ENCODE measurements at places on chromosomes 4 and X.

GRCh38 chrX:7143941-7144525 is 3.5 kb upstream of the STS start:
- no peak for DNase-seq

DNA sequence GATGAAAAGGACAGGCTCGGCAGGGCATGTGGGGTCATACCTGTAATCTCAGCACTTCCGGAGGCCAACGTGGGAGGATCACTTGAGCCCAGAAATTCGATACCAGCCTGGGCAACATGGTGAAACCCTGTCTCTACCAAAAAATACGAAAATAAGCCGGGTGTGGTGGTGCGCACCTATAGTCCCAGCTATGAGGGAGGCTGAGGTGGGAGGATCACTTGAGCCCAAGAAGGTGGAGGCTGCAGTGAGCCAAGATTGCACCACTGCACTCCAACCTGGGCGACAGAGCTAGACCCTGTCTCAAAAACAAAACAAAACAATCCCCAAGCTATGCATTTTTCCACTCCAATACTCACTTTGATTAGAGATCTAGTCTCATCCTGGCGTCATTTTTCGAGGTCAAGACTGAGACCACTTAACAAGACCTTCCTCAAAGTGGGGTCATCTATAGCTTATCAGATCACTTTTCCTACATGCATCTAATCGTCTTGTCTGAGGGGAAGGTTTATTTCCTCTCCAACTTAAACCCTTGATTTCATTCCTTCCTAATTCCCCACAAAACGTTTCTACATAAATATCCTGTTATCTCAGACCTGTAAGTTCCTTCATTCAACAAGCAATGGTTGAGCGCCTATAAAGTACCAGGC is 1.3 kb downstream of the NKAP start:
- no peak for DNase-seq

- DNase-seq, result no peak
Observed at GRCh38 chr4:2372488-2373030, 45.9 kb downstream of the ZFYVE28 start.

DNA sequence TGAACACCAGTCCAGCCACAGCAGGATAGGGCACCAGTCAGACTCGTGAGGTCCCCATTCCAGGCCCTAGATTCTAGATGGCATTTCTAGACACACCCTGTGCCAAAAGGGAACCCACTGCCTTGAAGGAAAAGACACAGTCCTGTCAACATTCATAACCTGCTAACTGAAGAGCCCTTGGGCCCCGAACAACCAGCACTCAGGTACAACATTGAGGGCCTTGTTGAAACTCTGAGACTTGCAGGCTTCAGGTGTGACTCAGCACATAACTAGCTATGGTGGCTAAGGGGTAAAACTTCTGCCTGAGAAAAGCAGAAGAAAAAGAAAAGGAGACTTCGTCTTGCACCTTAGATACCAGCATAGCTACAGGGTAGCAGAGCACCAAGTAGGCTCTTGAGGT is 252.9 kb upstream of the GRID2 start:
- no peak for DNase-seq

- DNase-seq, result no peak
Observed at GRCh38 chrX:12709047-12709446, 82.2 kb upstream of the PRPS2 start.

DNA sequence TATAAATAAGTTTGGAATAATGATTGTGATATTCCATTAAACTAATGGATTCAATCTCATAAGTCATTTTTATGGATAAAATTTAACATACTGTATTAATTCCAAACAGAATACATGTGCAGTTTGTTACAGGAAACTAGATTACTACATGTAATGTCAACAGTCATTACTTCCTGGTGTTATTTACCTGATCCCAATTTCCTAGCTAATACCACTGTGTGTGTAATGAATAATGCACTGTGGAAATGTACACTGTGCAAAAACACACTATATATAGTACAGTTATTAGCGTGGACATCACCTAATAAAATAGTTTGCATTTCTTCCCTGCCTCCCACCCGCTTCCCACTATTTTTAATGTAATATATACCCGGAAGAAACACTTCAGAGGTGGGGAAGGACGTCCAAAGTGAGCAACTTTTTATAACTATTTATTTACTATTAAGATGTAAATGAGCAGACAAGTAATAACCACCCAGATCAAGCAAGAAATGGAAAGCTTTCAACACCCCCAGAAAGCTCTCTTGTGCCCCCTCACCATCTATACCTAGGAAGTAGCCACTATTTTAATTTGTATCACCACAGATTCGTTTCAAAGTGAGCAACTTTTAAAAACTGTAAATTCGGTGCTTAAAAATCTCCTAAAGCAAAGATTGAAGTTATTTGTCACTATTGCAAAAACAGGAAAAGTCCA is 219.1 kb downstream of the THOC2 start:
- DNase-seq, result no peak

DNA sequence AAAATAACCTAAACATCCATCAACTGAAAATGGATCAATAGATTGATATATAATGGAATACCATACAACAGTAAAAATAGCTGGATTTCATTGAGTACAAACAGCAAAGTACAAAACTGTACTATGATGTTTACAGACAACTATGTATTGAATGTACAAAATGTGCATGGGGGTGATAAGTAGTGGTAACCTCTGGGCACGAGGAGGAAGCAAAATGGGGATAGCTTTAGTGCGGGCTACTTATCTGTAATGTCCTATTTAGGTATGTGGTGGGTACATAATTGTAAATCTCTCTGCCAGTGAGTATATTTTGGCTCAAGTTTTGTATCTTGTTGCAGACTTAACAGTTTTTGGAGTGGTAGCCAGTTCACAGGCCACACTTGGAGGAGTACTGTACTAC is 123.6 kb downstream of the STAG2 start:
- DNase-seq, result no peak

- no peak for DNase-seq
Observed at GRCh38 chrX:24487571-24487970, 22.5 kb downstream of the PDK3 start.

DNA sequence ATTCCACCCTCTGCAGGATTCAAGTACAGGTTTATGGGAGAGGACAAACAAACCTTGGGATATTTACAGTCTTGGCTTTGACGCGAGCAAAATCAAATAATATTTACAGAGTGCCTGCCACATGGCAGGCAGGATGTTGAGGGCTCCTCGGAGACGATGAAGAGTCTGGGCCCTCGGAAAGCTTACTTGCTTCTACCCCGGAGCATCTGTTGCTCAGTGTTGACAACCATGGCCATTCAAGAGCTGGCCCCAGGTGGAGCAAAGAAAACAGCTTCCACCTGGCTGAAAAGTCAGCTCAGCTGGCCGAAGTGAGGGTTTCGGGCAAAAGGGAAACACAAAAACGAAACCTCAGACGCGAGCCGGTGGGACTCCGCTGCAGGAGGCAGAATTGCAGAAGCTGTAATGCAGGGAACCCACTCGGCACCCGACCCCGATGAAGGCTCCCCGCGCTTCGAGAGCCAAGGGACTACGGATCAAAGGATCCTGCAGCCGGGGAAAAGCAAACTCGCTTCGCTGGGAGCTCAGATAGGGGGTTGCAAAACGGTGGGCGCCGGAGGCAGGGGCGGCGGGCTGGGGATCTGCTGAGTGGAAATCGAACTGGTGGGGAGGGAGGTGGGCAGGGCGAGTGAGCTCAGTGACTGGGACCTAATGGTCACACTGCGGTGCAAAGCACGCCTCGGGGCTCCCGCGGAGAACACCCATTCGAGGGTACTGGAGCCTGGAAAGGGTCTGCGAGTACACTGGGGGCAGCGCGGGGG is 805 bp downstream of the ATP8A1 start:
- no peak for DNase-seq

DNA sequence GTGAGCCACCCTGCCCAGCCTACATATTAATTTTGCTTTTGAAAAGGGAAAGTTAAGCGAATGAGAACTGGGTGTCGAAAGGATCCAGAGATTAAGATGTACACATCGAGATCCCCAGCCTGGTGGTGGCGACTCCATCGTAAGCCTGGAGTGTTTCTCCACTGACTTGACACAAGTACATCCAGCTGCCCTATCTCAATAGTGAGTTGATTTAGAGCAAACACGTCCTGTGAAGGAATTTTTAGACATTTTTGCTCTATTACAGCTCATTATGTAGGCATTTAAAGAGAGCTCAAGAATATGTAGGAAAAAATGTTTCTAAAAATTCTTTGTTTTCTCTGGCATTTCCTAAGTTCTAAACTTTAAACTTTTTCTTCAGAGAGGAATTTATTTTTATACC is 11.7 kb upstream of the CLDN34 start:
- DNase-seq, result no peak

GRCh38 chr4:54032558-54033135 is 31.8 kb downstream of the CHIC2 start:
- no peak for DNase-seq

DNA sequence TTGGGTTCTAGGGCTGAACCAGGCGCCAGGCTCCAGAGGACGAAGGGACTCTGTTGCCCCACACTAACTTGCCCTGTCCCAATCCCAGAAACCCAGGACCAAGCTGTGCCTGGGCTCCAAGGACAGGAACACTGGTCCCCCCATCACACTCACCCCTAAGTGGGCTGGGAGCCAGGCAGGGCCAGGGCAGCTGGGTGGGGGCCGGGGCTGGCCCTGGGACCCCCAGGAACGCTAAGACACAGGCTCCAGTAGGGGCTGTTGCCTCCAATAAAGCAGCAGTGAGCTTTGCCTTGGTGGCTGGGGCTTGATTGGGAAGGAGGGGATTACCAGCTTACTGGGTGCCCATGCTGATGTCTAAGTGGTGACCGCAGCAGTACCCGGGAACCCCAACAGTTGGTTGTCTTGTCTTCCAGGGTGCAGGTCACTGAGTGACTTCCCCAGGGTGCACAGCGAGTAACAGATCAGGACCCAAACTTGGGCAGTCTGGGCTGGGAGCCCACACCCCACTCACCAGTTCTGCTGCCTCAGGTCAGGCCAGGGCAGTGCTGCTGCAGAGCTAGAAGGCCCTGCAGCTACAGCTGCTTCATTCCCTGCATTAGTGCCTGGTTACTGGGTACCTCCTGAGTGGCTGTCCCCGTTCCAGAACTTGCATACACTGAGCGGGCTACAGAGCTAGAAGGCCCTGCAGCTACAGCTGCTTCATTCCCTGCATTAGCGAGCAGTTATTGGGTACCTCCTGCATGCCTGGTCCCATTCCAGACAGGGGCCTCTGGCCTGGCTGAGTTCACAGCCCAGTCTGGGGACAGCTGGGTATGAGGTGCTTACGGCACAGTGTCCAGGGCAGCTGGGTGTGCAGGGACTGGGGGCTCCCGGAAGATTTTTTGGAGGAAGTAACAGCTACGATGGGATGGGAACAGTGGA is 9.4 kb upstream of the ADD1 start:
- no peak for DNase-seq

GRCh38 chr4:125677665-125678307 is 363.0 kb downstream of the FAT4 start:
- no peak for DNase-seq

DNA sequence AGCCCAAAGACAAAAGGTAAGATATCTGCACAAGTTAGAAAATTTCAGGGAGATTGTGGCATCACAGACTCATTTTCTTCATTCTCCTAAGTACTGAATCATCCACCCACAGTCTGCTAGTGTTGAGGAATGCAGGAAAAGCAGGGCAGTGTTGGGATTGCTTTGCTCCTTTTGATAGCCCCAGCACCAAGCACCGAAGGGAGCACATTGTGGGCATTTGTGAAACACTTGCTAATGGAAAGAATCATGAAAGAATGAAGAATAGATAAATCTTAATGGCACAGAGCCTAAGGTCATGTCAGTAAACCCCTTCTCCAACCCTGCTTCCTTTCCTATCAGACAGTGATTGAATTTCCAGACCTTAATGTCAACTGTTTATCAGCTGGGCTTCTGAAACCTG is 103.1 kb upstream of the GPRIN3 start:
- no peak for DNase-seq

- no peak for DNase-seq
Observed at GRCh38 chr4:5122114-5122513, 70.8 kb downstream of the STK32B start.

- no peak for DNase-seq
Observed at GRCh38 chr4:61501812-61502211, 301.7 kb downstream of the ADGRL3 start.

DNA sequence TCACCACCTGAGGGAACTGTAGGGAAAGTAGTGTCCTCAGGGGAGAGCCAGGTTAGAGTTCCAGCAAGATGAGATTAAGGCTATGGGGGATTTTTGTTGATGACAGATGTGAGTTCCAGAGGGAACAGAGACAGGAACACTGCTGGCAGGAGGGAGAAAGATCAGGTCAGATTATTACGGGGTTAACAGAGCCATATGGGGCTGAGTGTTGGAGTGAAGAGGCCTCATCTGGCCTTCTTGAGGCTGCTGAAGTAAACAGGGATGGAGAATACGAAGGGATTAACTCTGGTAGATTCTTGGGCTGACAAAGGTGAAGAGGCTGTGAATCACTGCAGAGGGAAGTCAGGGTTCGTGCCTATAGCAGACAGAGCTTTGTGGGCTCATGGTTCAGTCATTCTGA is 47.9 kb upstream of the POU4F2 start:
- DNase-seq, result no peak
